ENCODE measurements at places on chromosomes 5 and 9.
A peak's percentile ranks its signal among the peaks of the same experiment; 100 is the strongest.

DNA sequence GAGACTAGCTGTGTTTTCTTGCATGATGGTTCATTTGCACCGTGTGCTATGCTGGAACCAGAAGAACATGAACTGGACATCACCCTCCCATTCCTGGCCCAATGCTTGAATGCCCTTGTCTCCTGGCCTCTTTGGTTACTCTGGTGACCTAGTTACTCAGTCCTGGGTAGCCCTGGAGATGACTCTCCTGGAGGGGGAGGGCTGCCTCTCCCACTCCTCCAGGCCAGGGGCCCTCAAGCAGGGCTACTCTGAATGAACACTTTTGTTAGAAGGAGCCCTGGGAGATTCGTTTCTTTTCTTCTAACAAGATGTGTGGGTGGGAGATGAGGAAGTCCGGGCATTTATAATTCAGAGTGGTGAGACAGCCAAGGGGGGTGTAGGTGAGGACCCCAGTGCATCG lies 12.0 kb upstream of the NKX2-5 start:
- H3K4me3 ChIP-seq: no peak overlapping the region
- H3K27ac ChIP-seq: no peak overlapping the region
- H3K36me3 ChIP-seq: no peaks in the 10 kb centered on the region
- DNase-seq: no peak
- H3K4me1 ChIP-seq: no peaks in the 10 kb centered on the region

GRCh38 chr5:171614971-171615653 lies 170.5 kb upstream of the SMIM23 start:
- no peak overlapping the region for H3K4me3 ChIP-seq
- H3K27ac ChIP-seq: no peak overlapping the region
- DNase-seq: no peak
- no peaks in the 10 kb centered on the region for H3K36me3 ChIP-seq

DNA sequence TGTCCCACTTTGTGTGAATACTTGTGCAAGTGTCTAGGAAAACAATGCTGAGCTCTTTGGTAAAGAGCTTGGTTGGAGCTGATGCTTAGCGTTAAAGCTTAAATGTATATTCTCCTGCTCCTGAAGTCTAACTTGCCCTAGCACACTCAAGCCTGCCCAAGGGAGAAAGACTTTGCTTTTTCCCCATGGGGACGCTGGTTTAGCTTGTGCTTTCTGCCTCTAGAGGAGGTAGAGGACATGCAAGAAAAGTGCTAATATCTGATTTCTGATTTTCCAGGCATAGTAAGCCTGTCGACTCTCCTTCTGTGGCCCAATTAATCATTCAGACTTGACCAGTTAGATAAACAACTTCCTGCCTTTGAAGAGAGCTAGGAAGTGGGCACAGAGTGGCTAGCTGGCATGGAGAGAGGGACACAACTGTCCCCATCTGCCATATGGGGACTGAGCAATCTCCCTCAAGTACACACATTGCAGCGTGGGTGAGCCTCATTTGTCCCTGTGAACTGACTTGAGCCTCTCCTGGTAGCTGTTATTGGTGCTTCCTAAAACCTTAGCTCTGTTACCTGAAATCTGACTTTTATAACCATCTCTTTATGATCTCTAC lies 348.4 kb downstream of the BRINP1 start:
- H3K27ac ChIP-seq: no peak overlapping the region
- H3K27me3 ChIP-seq: no peaks in the 10 kb centered on the region
- no peak for DNase-seq
- H3K4me1 ChIP-seq: no peaks in the 10 kb centered on the region

DNA sequence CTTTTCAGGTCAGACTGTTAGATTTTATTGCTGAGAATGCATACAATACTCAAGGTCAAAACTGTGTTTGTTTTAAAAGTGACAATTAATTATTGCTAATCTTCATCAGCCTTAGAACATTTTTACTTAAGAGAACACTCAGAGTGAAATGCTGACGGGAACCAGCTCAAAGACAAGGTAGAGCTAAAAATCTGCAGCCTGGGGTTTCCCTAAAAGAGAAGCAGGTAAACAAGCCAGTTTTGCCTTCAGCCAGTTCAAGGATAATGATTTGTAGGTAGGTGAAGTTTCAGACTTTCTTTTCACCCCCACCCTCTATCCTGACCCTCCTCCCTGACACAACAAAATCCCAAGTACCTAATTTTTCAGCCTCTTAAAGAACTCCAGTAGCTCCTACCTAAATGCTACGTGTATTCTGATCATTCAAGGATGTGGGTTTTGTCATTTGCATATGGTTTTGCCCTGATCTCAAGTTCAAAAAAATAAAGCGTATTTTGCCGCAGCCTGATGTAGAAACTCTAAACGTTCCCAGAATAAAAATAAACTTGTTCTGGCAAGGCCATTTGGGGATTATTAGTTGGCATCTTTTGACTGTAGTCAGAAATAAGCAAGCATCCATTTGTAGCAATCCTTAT lies 407.2 kb downstream of the EFNA5 start:
- DNase-seq: no peak
- H3K27ac ChIP-seq: no peak overlapping the region
- no peaks in the 10 kb centered on the region for H3K4me1 ChIP-seq
- H3K36me3 ChIP-seq: no peaks in the 10 kb centered on the region
- no peak overlapping the region for H3K4me3 ChIP-seq

- H3K4me1 ChIP-seq: no peaks in the 10 kb centered on the region
- H3K27ac ChIP-seq: no peak overlapping the region
- no peaks in the 10 kb centered on the region for H3K27me3 ChIP-seq
- no peaks in the 10 kb centered on the region for H3K36me3 ChIP-seq
Observed at GRCh38 chr5:79168031-79168430, 56.4 kb downstream of the BHMT start.

GRCh38 chr9:110638381-110638954 lies 30.1 kb upstream of the MUSK start:
- H3K27me3 ChIP-seq: no peaks in the 10 kb centered on the region
- H3K4me1 ChIP-seq: no peaks in the 10 kb centered on the region
- H3K4me3 ChIP-seq: no peak overlapping the region
- H3K27ac ChIP-seq: no peak overlapping the region

DNA sequence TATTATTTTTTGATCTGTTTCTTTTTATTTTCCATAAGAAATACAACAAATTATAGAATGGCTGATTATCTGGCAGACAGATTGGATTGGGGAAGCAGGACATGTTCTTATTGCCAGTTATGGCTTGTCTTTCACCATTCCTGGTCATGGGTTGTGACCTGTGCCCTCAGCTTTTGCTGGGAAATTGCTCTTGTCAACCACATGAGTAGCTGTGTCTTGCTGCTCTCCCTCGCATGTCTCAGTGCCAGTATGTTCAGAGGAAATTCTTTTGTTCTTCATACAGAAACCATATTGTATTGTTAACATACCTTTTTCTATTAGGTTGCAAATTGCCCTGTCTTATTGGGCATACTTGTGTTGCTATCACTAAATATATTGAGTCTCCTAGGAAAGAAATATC lies 344.1 kb downstream of the OSTF1 start:
- H3K4me1 ChIP-seq: no peaks in the 10 kb centered on the region
- H3K27ac ChIP-seq: peak overlapping the region; percentile 72
- H3K27me3 ChIP-seq: no peaks in the 10 kb centered on the region
- H3K4me3 ChIP-seq: no peak overlapping the region

DNA sequence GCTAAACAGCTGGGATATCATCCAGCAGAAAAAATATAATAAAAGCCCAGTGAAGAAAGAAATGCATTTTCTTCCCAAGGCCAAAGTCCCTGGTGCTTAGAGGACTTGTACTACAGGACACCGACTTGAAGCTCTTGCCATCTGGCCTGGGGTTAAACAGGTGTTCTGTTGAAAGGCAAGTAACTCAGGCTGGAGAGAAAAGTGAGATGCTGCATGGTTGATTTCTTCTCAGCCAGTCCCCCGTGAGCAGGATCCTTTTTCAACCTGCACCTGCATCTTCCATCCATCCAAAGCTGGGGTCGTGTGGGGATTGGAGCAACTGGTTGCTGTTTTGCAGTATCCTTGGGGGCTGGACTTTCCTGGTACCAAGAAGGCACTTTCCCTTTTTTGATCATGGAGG lies 146.1 kb upstream of the RPS23 start:
- H3K4me3 ChIP-seq: no peak overlapping the region
- no peaks in the 10 kb centered on the region for H3K27me3 ChIP-seq
- peaks cover 15% of the 10 kb centered on the region for H3K4me1 ChIP-seq
- H3K36me3 ChIP-seq: no peaks in the 10 kb centered on the region
- H3K27ac ChIP-seq: no peak overlapping the region

DNA sequence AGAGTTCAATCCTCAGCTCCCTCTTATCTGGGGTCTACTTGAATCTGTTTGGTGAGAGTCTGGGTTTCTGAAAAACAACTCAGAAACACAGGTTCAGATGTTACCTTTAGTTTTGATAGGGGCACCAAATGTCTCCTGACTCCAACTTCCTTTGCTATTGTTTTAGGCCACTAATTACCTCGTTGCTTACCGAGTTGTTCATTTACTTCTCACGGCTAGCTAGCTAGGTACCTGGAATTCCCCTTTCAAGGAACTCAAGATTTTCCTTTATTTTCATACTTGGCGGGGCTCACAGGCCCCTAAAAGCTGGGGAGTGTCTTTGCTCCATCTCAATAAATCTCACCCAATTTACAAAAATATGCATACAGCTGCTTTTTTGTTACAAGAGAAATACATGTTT lies 111.4 kb downstream of the SLC28A3 start:
- DNase-seq: no peak
- no peak overlapping the region for H3K27ac ChIP-seq
- no peaks in the 10 kb centered on the region for H3K27me3 ChIP-seq
- no peaks in the 10 kb centered on the region for H3K36me3 ChIP-seq
- no peak overlapping the region for H3K4me3 ChIP-seq
- H3K4me1 ChIP-seq: no peaks in the 10 kb centered on the region

- H3K4me1 ChIP-seq: no peaks in the 10 kb centered on the region
- no peak overlapping the region for H3K27ac ChIP-seq
- DNase-seq: no peak
- H3K36me3 ChIP-seq: no peaks in the 10 kb centered on the region
- H3K27me3 ChIP-seq: no peaks in the 10 kb centered on the region
- no peak overlapping the region for H3K4me3 ChIP-seq
Observed at GRCh38 chr5:128427921-128428320, 110.1 kb downstream of the FBN2 start.

DNA sequence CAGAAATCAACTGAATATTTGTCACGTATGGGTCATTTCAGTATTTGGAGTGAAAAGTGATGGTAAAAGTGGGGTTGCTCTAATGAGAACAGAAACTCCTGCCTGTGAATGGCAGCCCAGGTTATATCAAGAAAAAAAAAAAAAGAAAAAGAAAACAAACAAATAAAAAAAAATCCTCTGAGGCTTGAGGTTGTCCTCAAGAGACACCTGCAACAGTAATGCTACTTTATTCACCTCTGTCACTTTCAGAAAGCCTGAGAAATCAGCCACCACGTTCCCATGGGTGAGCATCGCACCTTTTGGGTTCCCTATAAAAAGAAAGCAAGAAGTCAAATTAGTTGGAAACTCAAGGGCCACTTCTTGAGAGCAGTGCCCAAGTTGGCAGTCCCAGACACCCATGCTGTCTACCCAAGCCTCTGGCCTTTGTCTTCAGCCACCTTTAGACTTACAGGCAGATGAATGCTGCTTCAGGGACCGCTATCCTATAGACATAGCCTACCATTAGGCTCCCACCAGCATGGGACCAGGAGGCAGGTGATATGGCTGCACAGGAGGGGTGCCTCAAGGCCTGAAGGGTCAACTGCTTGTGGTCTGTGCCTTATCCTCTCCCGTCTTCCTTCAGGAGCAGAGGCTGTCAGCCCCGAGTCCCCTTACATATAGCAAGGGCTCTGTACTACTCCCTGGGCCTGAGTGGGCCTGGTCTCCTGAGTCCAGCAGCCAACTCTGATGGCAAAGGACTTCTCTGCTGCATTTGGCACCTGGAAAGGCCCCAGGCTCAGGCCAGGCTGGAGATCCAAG lies 31.1 kb upstream of the MEIKIN start:
- no peak overlapping the region for H3K27ac ChIP-seq
- no peaks in the 10 kb centered on the region for H3K27me3 ChIP-seq
- H3K4me1 ChIP-seq: no peaks in the 10 kb centered on the region
- H3K36me3 ChIP-seq: no peaks in the 10 kb centered on the region
- no peak for DNase-seq

GRCh38 chr9:91604451-91605179 lies 181.0 kb upstream of the NFIL3 start:
- no peak overlapping the region for H3K27ac ChIP-seq
- H3K4me1 ChIP-seq: no peaks in the 10 kb centered on the region
- no peaks in the 10 kb centered on the region for H3K36me3 ChIP-seq
- H3K4me3 ChIP-seq: no peak overlapping the region
- no peak for DNase-seq

- H3K4me3 ChIP-seq: no peak overlapping the region
- DNase-seq: no peak
- H3K27me3 ChIP-seq: no peaks in the 10 kb centered on the region
Observed at GRCh38 chr5:154627698-154628678, 127.2 kb upstream of the LARP1 start.

Data from adrenal gland (tissue), 19 donors.